ENCODE measurements at places on chromosomes 5 and 9.

DNA sequence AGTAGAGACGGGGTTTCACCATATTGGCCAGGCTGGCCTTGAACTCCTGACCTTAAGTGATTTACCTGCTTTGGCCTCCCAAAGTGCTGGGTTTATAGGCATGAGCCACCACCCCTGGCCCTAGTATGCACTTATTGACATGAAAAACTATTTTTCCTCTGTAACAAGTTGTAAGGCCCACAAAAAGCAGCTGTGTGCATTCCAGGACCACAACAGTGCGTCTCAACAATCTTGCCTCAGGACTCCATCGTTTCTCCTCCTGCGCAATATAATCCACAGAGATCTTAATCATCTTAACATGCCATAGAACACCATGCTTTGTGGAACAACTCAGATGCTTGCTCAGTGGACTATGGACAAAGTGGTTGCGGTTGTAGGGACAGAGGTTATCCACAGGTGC lies 10.2 kb downstream of the OR2V1 start:
- no peak for DNase-seq

GRCh38 chr5:111582451-111582850 lies 70.1 kb upstream of the STARD4 start:
- DNase-seq = no peak

DNA sequence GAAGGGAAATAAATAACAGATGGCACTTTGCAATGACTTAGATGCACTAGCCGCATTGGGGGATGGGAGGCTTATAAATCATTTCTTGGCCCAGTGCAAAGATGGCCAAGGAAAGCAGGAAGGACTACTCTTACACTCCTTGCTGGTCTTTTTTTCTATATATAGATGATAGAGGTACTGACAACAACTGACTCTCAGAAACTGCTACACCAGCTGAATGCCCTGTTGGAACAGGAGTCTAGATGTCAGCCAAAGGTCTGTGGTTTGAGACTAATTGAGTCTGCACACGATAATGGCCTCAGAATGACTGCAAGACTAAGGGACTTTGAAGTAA lies 1.7 kb downstream of the CCNG1 start:
- DNase-seq = no peak

DNA sequence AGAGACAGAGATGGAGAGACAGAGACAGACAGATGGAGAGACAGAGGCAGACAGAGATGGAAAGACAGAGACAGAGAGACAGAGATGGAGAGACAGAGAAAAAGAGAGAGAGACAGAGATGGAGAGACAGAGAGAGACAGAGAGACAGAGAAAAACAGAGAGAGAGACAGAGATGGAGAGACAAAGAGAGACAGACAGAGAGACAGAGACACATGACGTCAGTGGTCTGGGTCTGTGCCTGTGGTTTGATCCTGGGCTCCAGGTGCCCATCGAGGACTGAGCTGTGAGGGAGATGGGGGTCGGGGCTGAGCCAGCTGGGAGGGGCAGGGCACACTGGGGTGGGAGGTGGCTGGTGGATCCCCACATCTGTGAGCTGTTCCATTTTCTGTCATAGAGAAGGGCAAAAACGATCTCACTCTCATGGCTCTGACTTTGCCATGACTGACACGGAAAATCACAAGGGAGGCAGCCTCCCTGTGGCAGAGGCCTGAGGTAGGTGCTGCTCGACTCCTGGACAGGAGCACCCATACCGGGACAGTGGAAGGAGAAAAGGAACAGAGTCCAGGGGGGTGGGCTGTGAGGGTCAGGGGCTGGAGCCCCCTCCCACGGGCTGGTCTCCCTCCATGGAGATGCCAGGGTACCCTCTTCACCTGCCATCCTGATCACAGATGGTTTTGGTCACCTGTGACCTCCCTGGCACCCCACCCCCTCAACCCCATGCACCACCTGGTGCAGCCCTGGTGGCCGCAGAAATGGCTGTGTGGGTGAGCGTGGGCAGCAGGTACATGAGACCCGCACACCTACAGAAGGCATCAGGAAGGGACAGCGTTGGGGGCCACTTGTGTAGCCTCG lies 28.8 kb downstream of the GLT6D1 start:
- DNase-seq = no peak

DNA sequence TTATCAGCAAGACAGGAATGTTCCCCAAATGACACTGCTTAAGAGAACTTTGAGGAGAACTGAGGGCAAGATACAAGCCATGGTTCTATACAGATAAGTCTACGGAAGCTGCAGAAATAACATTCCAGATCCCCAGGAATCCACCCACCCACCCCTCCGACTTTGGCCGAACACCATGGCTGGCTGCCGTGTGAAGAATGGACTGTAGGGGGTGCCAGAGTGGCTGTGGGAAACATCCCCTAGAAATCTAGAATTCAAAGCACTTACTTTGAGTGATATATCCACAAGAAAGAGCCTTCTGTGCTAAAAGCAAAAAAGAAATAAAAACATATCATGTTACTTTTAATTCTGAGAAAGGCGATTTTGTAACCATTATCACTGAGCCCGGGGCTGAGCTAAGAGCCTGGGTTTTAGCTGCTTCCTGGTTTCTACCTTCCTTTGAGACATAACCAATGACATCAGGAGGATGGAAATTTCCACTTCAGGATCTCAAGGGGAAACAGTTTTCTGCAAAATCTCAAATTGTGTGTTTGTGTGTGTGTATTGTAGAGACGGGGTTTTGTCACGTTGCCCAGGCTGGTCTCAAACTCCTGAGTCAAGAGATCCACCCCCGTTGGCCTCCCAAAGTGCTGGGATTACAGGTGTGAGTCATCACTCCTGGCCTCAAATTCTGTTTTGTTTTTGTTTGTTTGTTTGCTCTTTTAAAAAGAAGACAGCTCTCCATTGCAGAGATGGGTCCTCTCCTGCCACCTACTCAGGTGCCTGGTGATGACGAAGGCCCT lies 36.4 kb downstream of the GGTA1 start:
- DNase-seq = no peak

- DNase-seq = no peak
These were observed 37.2 kb downstream of the MARVELD2 start for GRCh38 chr5:69451941-69452647.

DNA sequence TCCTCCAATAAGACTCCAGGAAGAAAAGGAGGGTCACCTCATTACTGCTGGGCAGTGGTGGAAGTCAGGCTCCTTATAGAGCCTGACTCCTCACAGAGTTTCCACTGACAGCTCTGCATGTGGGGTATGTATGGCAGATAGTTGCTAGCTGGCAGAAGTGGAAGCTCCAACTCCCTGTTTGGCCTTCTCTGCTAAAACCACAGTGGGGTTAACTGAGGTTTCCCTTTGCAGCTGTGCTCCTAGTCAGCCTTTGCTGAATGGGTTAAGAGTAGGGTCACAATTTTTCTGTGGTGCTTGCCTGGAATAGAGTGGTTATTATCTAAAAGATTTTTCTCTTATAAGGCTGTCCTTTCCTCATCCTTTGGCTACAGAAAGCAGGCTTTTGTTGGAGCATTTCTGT lies 327.5 kb downstream of the FBXL17 start:
- DNase-seq = no peak

GRCh38 chr5:44801992-44802391 lies 6.8 kb upstream of the MRPS30 start:
- no peak for DNase-seq

DNA sequence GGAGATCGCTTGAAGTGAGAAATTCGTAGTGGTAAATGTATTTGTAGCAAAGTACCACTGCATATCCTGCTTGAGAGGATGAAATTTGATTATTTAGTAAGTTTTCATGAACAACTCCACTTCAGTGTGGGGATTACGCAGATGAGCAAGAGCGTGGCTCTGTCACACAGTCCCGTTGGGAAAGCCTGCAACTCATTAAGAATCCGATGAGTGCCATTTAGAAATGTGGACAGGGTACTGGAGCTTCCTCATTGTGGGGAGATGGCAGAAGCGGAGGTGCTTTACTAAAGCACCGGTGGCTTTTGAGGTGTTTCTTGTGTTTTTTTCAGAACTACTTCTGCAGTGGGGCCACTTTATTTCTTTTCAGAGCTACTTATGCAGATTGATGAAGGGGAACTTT lies 1.4 kb downstream of the TJP2 start:
- DNase-seq = no peak

GRCh38 chr5:111968459-111968858 lies 211.5 kb upstream of the NREP start:
- no peak for DNase-seq

GRCh38 chr5:178271726-178272479 lies 39.3 kb upstream of the PHYKPL start:
- no peak for DNase-seq

DNA sequence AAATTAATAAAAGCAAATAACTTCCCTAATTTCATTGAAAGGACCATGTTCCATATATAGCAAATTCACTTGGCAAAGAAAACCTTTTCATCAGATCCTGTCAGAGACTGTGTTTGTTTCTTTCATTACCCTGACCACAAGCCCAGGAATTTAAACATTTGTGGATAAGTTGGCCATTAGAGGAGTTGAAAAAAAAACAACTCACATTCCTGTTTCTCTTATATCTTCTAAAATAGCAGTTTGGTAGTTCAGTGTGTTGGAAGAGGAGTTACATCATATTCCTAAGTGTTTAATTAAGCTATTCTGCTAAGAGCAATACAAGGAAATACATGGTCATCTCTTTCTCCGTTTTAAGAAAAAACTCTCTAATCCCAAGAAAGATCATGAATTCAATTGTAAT lies 505.6 kb downstream of the TLE1 start:
- DNase-seq = no peak

DNA sequence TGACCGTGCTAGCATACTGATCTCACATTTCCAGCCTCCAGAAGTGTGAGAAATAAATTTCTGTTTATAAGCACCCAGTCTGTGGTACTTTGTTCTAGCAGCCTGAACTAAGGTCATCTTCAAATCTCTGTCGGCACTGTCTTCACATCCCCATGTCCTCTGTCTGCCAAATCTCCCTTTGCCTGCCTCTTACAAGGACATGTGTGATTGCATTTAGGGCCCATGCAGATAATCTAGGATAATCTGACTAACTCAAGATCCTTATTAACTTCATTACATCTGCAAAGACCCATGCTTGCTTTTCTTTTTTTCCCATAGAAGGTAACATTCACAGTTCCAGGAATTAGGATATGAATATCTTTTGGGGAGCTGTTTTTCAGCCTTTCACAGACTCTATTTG lies 132.7 kb downstream of the AOPEP start:
- DNase-seq = no peak

GRCh38 chr9:11088821-11089374 lies 476.1 kb upstream of the PTPRD start:
- no peak for DNase-seq

DNA sequence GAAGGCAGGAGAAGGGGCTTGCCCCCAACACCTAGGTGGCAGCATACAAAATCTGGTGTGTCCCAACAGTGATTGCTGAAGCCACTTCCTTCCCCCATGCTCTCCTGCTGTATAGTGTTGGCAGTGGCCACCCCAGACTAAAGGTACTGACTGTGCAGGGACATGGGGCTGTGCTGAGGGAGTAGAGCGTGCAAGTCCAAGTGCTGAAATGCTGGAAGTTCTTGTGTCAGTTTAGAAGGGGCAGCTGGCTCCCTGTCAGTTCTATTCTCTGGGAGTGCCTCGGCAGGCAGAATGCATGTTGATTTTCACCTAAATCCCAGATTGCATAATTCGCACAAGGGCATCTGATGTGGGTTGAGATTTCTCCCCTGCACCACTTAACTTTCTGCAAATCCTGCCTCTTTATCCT lies 68.6 kb downstream of the GDNF start:
- no peak for DNase-seq

DNA sequence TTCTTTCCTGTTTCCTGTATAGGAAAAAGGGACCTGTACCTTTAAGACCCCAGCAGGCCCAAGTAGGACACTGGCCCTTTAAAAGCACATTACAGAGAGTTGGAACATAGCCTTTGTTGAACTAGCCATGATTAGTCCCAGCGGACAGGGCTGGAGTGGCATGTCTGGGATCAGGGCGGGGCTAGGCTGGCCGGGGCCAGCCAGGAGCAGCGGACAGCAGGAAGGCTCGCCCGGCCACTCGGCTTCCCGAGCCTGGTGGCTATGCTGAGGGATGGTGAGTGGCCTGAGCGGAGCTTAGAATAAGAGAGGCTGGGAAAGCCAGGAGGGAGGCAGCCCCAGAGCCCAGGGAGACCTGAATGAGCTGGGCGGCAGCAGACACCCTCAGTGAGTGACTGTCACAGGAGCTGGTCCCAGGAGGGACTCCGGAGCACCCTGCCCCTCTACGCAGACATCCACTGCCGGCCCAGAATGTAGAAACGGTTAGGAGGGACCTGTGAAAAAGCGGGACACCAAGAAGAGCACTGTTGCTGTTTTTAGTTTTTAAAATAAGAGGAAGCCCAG lies 92.1 kb downstream of the DAB2IP start:
- no peak for DNase-seq

DNA sequence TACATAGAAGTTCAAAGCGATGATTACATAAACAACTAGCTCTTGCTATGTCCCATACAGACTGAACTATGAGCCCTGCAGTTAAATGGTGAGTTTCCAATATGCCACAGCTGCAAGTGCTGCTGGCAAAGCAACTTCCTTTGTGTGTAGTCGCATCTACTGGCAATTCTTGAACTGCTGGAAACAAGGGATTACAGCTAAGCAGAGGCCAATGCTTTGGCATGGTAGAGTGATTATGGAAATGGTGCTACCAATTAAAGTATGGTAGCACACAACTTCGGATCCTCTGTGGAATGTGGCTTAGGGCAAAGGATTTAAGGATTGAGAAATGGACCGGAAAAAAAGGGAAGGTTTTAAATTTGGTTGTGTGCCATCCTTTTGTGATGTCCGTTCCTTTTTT lies 856.6 kb downstream of the MAT2B start:
- no peak for DNase-seq

GRCh38 chr9:134323741-134324358 lies 2.4 kb upstream of the RXRA start:
- DNase-seq = no peak

Data from stimulated activated CD8-positive, alpha-beta memory T cell treated with anti-CD3 and anti-CD28 coated beads, Interleukin-12 subunit alpha, Interleukin-12 subunit beta, amount 100 ng/mL, for 1 hour (primary cell).